ENCODE measurements at places on chromosomes 3 and 15. TPM values are rescaled to one million over a fixed set of nuclear protein-coding genes. Genes with fewer than 3 reads are reported as not detected.

Gene IGF1R
- total RNA-seq: 13.5 TPM

Gene C3orf49
- not detected for total RNA-seq

Gene VGLL3
- total RNA-seq: not detected

Gene HYPK
- total RNA-seq: 3.2 TPM

Gene ARPP21
- not detected for total RNA-seq

Gene VEPH1
- 5.3 TPM for total RNA-seq

Gene CAV3
- not detected for total RNA-seq

Gene CA12
- total RNA-seq: 0.38 TPM

Gene KY
- not detected for total RNA-seq

Gene IMPG2
- total RNA-seq: 0.26 TPM

Gene SMCO1
- not detected for total RNA-seq

Gene CYB561D2
- 23.9 TPM for total RNA-seq

Gene SPSB4
- under 0.01 TPM for total RNA-seq

Gene TM6SF1
- 34.4 TPM for total RNA-seq

Gene HEG1
- total RNA-seq: 19.0 TPM

Gene SLCO2A1
- total RNA-seq: 1.2 TPM

Gene CP
- total RNA-seq: not detected

Gene ANKRD63
- not detected for total RNA-seq

Gene ARGFX
- total RNA-seq: not detected

Gene SLC12A8
- total RNA-seq: 0.38 TPM

Gene ZNF717
- total RNA-seq: 7.2 TPM

Gene HTR3E
- total RNA-seq: not detected
